Bronchial epithelial cell (primary cell): ENCODE measurements at places on chromosomes 3 and 15.
A peak's percentile ranks its signal among the peaks of the same experiment; 100 is the strongest.

DNA sequence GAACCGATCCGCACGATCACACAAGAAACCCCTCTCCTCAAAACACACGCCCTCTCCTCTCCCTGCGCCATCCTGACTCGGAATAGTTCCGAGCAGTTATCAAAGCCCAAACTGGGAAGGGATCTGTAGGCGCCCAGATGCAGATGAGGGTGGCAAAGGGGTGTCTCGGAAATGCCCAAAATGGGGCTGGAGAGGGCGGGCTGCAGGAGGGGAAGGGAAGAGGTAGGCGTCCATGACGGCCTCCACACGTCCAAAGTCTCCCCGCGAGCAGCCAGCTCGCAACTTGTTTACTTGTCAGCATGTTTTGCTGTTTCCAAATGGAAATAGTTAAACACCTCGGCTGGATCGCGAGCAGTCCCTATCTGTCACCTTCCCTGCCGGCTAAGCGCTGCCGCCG is 1.5 kb downstream of the NTRK3 start:
- no peak for DNase-seq

- DNase-seq = no peak
Measured at GRCh38 chr15:75237316-75237982, 20.7 kb upstream of the GOLGA6C start.

DNA sequence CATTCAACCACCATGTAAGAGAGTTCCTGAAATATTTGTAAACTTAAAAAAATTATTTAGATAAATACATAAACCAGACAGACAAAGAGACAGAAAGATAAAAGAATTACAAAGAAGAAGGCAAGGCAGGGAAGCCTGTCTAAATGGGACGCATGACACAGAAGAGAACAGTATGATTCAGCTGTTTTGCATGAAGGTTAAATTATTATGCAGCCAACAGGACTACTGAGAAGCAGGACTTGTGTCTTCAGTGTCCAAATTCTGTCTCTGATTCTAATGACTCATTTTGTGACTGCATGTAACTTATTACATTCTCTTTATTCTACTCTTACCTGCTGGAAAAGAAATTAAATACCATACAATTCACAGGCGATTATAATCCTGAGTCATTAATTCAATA is 340.4 kb upstream of the KCNMB2 start:
- DNase-seq = peak; percentile 79

- DNase-seq = no peak
Measured at GRCh38 chr3:100277255-100277800, 16.5 kb downstream of the TBC1D23 start.

DNA sequence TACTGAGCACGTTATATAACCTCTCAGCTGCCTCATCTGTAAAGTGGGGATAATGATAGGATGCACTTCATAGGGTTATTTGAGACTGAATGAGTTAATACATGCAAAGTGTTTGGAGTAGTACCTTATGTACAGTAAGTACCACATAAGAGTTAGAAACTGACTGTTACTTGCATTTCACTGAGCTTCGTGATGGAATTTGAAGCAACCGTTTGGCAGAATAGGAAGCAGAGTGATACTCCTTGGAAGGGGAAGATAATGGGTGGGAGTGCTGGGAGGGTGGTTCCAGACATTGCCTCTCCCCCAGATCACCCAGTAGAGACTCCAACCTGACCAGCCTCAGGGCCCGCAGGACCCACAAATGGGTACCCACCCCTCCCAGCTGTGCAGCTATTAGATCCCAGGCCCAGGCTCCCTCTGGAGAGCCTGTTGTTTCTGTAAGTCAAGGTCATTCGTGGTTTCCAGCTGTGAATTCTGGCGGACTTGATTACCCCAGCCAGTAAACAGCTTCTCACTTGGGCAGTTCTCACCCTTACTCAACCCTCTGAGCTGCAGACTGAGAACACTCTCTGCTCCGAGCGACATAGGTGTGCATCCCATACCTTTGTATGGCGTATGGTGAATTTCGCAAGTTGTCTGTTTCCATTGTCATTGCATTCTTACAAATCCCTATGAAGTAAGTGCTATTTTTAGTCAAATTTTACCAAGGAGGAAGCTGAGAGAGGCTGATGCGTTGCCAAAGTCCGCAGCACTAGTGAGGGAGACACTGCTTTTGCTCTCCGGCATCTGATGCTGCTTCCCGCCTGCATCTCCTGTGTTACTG is 11.1 kb downstream of the ALPK3 start:
- DNase-seq = no peak

GRCh38 chr15:100919481-100920405 is 586 bp downstream of the LRRK1 start:
- DNase-seq = no peak

- no peak for DNase-seq
Measured at GRCh38 chr3:195214381-195214780, 56.6 kb downstream of the XXYLT1 start.

- no peak for DNase-seq
Measured at GRCh38 chr15:58322253-58322652, 109.5 kb upstream of the LIPC start.

GRCh38 chr15:38667890-38668850 is 103.6 kb upstream of the RASGRP1 start:
- no peak for DNase-seq

GRCh38 chr3:190074817-190075216 is 45.9 kb downstream of the P3H2 start:
- no peak for DNase-seq

DNA sequence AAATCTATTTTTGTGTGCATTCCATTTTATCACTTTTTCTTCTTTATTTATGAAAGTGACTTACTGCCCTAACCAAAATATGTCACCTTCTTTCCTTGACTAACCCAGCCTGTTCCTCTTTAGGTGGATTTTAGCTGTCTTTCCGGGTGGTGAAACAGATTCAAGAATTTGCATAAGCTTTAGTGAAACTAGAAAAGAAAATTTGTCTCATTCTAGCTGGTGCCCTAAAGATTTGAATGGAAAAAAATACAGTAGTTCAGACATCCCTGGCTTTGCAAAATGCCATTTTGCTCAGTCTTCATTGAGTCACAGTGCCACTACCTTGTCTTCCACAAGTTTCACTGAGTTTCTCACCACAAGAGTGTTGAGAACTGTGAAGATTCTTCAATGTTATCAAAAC is 28.2 kb upstream of the CCDC50 start:
- no peak for DNase-seq

DNA sequence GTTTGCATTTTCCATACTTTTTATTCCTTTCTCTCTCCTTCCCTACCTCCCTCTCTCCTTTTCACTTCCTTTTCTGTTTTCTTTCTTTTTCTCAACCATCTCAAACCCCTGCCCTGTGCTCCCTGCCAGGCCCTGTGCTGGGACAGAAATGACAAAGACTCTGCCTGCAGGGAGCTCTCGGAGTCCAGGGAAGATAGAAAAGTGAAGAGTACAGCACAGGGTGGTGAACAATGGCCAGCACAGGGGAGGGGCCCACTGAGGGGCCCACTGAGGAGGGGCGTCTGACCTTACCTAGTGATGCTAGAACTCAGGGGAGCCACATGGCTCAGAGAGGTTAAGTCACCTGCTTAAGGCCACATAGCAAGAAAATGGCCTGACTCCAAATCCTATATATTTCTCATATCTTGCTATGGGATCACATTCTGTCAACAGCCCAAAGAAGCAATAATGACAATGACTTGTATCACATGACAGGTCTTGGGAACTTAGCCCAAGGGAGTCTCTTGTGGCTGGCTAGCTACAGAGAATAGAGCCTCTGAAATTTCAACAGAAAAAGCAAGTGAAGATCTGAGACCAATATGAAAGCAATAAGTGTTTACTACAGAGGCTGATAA is 44.3 kb upstream of the ATP2B2 start:
- no peak for DNase-seq
